ENCODE measurements at places on chromosomes 4 and X.

DNA sequence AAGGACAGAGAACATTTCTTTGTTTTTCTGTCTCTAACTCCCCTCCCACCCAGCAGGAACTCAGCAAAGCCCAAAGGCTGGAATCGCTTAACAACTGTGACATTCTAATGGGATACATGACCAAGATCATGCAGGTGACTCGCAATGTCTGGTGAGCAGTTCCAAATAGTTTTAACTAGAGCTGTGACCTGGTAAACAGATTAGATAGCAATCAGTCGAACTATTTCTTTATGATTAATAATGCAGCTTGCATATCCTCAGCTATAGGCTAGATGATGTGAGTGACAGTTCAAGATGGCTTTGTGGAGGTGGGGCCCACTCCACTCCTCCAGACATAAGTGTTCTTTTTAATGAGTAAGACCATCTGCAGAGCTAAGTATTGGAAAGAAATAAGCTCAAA lies 20.0 kb upstream of the GABRE start:
- no peak for DNase-seq

DNA sequence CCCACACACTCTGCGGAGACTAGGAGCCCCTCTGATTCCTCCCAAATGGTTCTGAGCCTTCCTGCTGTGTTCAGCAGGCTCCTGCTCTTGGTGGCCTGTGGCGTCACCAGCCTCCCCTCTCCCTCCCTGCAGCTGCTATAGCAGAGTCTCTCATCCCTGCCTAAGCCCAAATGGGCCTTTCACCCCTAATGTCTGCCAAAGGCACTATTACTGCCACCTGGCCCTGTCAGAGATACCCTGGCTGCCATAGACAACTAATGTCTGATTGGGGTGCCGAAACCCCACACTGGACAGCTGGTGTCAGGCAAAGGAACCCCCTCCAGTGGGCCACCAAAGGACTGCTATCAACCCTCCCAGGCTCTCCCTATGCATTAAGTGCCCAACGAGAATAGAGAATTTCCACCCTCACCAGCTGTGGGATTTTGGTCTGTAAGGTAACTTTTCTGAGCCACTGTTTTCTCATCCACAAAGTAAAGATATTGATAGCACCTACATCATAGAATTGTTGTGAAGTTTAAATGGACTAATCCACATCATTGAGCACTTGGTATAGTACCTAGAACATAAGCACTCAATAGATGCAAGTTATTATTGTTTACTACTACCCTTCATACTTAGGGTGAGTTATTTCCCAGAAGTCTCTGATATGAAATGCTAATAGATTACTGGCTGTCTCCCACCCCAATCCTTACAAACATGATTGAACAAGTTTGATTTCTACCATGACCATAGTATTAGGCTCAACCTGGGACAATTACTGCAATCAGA lies 421.3 kb downstream of the MID1IP1 start:
- no peak for DNase-seq

- no peak for DNase-seq
Observed at GRCh38 chr4:123233136-123233768, 163.3 kb upstream of the SPRY1 start.

GRCh38 chr4:93502991-93503390 lies 325.6 kb upstream of the ATOH1 start:
- no peak for DNase-seq

DNA sequence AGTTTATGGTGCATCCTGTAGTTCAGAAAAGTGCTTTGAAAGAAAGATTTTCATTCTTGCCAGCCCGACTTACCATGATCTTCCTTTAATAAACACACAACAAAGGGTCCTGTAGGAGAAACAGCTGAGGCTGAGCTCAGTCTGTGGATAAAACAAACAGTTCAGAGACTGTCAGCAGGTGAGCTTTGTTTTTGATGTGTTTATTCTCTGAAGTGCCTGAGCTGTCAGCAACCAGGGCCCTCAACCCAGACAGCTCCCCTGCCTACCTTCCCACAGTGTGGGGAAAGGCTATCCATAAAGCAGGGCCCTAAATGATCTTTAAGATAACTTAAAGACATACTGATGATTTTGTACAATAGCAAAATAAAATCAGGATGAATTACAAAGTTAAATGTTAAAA lies 459.2 kb upstream of the GALNT7 start:
- no peak for DNase-seq

DNA sequence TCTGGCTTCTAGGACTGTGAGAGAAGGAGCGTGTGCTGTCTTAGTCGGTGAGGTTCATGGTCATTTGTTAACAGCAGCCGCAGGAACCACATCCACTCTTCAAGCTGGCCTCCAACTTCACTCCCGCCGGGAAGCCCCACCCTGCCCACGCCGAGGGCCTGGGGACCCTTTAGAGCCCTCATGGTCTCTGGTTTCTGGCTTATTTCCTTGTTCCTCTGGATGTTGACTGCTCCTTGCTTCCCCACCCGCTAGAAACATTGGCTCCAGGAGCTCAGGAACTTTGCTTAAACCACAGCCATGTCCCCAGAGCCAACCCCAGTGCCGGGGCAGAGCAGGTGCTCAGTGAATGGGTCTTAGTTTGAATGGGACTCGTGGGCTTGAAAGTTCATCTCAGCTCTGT lies 40.8 kb downstream of the HTRA3 start:
- DNase-seq: no peak

- no peak for DNase-seq
Observed at GRCh38 chrX:101260435-101260834, 30.7 kb downstream of the TAF7L start.

DNA sequence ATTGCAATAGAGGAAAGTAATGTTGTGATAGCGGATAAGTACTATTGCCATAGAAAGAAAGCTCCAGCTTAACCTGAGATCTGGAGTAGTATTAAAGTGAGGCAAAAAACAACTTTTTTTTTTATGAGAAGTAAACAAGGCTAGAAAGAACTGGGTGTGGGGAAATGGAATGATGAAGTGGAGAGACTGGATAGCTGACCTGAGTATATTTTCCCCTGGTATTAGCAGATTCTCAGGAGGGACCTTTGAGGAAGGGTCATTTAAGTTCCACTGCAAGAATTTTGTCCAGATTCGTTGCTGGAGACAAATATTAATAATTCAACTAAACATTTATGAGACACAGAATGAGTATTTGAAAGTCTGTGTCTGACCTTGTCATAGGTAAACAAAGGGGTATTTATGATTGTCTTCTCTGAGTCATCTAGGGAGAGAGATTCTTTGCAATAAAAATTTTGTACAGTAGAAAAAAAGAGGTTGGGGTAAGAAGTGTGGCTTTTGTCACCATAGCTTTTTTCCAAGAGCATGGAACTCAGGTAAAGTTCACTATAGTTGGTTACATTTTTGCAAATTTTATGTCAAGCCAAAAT lies 2095.9 kb downstream of the ARAP2 start:
- no peak for DNase-seq

DNA sequence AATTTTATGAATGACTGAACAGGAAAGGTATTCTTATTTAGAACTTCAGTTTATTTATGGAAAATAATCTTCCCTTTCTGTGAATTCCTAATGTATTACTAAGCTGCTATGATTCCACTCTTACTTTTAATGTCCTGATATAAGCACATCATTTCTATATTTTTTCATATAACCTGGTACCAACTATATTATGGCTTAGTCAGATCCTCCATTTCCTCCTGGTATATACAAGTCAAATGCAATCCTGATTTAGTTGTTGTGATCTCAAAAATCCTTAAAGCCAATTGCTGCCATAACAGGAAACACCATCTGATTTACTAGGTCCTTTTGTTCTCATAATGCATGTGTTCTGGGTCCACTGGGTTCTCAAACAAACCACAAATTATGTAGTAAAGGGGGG lies 26.8 kb downstream of the TRMT2B start:
- DNase-seq: no peak

GRCh38 chr4:38570647-38571276 lies 93.2 kb upstream of the KLF3 start:
- DNase-seq: no peak

DNA sequence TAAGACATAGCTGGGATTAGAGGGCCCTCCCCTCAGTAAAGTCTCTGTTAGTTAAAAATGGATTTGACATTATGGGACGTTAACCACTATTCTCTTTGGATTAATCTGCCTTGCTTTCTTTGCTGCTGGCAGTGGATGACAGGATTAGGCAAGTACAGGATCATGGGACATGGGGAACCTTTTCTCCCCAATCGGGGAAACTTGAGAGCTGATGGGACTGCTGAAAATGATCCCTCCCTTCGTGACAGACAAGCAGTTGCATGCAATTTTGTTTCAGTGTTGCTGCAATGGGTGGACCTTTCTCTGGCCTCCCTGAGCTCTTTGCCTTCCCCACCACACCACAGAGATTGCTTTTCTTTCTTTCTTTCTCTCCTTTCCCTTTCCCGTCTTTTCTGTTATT lies 120.2 kb upstream of the BANK1 start:
- DNase-seq: no peak

- DNase-seq: no peak
Observed at GRCh38 chrX:50567636-50568035, 97.0 kb upstream of the DGKK start.

GRCh38 chrX:115602729-115603389 lies 41.9 kb downstream of the PLS3 start:
- DNase-seq: no peak

DNA sequence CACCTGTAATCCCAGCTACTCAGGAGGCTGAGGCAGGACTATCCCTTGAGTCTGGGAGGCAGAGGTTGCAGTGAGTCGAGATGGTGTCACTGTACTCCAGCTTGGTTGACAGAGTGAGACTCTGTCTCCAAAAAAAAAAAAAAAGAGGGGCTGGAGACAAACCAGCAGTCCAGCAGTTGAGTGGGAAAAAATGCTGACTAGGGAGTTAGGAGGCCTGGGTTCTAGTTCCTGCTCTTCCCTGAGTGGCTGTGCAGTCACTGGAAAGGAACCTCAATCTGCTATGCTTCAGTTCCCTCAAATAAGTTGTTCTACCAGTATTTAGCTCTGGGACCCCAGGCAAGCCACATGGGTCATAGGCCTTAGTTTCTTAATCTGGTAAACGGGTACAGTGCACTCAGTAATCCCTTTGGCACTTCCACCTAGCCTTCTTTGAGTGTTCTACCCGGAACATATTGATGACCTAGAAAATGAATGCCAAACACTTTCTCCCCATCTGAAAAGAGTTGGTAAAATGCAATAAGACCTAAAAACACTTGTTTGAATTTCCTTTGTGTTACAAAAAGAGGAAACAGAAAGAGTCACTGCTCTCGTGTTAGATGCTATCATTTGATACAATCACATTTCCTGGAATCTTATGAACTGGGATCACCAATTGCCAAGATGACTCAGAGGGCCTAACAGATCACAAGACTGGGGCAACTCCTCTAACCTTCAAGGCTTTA lies 99.3 kb upstream of the EGFL6 start:
- DNase-seq: peak; percentile 9

DNA sequence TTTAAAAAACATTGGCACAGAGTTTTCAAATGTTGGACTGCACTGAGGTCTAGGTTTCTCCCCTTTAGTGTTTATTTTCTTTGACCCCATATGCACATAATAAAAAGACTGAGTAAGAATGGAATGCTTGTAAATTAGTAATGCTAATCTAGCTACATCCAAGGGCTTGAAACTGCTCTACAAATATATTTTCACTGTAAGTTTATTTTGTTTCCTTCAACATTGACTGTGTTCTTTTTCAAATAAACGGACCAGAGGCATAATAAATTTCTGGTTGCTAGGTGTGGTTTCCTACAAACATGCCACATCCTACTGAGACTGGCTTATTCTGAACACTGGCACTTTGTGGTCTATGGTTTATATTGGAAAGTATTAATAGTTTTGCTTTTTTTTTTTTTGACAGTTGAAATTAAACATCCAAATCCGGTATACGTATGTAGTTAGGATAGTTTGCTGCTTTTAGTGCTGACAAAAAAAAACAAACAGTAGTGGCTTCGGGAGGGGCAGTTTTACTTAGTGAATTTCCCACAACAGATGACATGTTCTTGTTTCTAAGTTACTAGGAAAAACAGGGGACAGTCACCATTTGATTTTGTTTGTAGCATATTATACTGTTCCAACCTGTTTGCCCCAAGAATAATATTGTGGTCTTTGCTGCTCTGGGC lies 13.2 kb downstream of the CA5B start:
- DNase-seq: no peak

DNA sequence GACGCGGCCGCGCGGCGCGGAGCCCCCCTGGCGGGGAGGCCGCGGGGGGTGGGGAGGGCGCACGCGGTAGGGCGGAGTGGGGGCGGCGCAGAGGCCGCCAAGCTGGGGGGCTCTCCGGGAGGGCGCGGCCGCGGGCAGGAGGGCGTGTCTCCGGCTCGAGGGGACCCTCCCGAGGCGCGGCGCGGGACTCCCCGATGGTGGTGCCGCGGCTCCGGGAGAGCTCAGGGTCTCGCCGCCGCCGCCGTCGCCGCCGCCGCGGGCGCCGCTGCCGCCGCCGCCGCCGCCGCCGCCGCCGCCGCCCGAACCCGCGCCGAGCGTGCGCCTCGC lies 165 bp upstream of the PTCHD1 start:
- no peak for DNase-seq

All from ACHN (cell line).